ENCODE measurements at places on chromosomes 13 and 19. TPM values are rescaled to one million over a fixed set of nuclear protein-coding genes. Genes with fewer than 3 reads are reported as not detected.

DNA sequence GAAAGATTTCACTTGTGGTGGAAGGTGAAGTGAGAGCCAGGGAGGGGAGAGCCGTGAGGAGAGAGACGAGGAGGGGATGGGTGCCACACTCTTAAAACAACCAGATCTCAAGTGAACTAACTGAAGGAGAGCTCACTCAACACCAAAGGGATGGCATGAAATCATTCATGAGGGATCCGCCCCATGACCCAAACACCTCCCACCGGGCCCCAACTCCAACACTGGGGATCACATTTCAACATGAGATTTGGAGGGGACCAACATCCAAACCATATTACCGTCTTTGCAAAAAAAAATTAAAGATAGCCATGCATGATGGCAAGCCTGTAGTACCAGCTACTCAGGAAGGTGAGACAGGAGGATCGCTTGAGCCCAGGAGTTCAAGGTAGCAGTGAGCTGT lies 34.9 kb upstream of the POP4 start:
- peak; percentile 52 for DNase-seq

GRCh38 chr19:16001481-16002312 lies 52.9 kb downstream of the OR10H4 start:
- peak; percentile 58 for DNase-seq

DNA sequence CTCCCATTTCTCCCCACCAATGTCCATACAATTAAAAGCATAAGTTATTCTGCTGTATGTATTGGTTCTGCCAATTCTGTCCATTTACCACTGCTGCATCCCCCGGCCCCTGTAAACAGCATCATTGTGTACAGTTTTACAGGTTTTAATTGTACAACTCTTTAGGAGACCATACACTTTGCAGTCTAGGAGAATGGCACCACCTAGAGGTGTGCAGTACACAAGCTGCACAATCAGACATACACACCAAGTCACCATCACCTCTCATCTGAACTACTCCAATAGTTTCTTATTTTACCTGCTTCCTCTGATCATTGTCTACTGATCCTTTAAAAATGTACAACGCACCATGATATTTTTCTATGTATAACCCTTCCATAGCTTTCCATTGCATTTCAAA lies 855.9 kb upstream of the KLHL1 start:
- DNase-seq, result no peak

GRCh38 chr13:52885141-52885540 lies 36.7 kb upstream of the PCDH8 start:
- no peak for DNase-seq

Gene PEAK3
- total RNA-seq, result 1.5 TPM

Gene BORA
- total RNA-seq, result 1.3 TPM

Gene OR4F17
- total RNA-seq, result not detected

Gene AMER2
- total RNA-seq, result not detected

Gene POSTN
- total RNA-seq, result 108 TPM

Gene ARHGEF7
- total RNA-seq, result 27.8 TPM

Gene TEX29
- not detected for total RNA-seq

Gene S1PR5
- 0.12 TPM for total RNA-seq
